Stimulated activated CD4-positive, alpha-beta T cell treated with anti-CD3 and anti-CD28 coated beads, Interleukin-15, amount 100 ng/mL, for 24 hours (primary cell): ENCODE measurements at places on chromosomes 4 and X.

- DNase-seq, result no peak
Observed at GRCh38 chr4:153792618-153793247, 3.9 kb upstream of the SFRP2 start.

GRCh38 chr4:44354172-44354571, 94.4 kb downstream of the KCTD8 start:
- no peak for DNase-seq

DNA sequence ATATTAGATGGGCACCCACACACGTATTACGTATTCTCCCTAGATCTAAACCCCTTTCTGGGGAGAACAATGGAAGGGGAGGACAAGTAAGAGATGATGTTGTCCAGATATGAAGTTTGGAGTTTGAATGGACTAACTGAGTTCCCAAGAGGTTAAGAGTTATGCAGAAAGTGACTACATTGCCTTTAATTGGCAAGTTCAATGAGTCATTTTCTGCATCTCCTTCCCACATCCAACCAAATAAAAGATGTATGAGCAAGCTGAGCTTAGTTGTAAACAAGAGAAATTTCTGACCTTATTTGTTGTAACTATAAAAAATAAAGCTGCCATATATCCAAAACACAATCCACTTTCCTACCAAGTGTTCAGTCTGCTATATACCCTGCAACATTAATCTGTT, 50.5 kb downstream of the TIGD2 start:
- no peak for DNase-seq

- DNase-seq, result no peak
Observed at GRCh38 chr4:160364217-160364616, 1261.3 kb downstream of the RAPGEF2 start.

DNA sequence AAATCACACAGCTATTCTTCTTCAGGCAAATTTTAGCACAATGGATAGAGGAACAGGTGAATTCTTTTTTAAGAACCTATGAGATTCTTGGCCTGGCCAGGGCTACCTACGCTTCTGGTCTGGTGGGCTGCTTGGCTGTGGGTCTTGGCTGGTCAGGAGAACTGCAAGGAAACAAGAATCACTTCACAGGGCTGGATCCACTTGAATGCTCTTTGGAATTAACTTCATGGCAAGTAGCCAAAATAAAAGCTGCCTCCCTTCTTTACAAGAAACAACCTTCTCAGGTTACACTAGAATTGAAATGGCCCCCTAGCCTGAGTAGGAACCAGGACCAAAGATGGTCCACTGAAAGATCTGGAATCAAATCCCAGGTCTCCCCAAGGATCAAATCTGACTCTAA, 519.1 kb downstream of the IQCM start:
- DNase-seq, result no peak

DNA sequence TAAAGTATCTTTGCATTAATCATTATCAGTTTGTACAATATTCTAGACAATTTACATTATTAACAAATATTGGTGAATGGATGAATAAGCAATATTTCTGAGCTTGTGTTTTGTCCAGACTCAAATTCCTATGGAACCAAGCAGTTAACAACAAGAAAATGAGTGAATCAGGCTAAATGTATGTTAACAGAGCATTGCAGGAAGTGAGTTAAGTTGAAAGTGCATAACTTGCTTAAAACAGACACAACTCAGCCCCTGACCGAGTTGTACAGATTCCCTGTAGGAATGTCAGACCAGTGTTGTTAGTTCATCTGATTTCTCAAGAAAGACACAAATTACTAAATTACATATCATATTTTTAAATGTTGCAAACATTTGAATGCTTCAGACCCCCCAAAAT, 23.7 kb upstream of the CSN1S1 start:
- DNase-seq, result no peak

GRCh38 chrX:136827026-136827425, 46.3 kb upstream of the ARHGEF6 start:
- no peak for DNase-seq

- DNase-seq, result peak; percentile 63
Observed at GRCh38 chr4:26873391-26874026, 12.9 kb downstream of the STIM2 start.

GRCh38 chrX:47169273-47169672, 24.3 kb downstream of the RBM10 start:
- DNase-seq, result no peak

DNA sequence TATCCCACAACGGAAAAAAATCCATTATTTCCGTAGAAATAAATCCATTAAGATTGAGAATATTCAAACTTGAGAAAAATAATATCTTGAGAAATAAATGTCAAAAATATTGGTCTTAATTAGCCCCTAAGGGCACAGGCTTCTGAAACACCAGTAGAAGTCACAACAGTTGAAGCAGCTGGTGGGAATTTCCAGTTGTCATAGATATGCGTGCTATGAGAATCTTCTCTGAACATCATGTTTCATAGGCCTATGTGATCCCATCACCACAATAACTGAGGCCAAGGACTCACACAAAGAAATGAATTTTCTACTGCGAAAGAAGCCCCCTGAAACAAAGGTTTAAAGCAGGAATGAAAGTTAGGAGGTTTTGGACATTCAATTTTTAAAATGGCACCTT, 292.0 kb downstream of the DTHD1 start:
- DNase-seq, result no peak

DNA sequence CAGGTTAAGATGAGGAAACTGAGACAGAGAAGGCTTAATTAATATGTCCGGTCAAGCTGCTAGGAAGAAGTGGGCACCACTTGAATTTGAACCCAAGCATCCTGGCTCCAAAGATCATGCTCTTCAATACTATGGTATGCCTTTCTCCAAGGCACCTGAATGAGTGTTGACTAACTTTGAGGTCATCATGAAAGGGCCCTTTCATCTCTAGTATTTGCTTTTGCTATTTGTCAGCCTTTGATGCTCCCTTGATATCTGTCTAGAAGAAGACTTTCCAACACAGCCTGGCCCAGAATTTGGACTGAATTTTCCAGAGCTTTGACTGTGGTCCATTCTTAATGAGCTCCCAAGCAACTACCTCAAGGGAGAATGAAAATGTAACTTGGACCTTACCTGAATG, 179.1 kb upstream of the DKK2 start:
- DNase-seq, result no peak

DNA sequence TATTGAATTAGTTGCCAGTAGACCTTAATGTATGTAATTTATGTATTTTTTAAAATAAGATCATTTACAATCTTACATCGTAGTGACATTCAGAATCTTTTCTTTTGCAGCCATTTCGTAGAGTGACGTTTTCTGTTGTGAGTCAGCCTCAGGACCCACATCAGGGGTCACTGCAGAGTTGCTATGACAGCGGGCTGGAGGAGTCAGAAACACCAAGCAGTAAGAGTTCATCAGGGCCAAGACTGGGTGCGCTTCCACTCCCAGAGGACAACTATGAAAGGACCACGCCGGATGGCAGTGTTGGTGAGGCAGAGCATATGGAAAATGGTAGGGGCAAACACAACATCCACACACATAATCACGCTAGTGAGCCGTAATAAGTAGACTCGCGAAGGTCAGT, 199.9 kb downstream of the PCDH7 start:
- no peak for DNase-seq

GRCh38 chr4:86218746-86219473, 140.9 kb downstream of the MAPK10 start:
- DNase-seq, result no peak

GRCh38 chr4:72568959-72569718, at the start of gene ADAMTS3:
ADAMTS3 (minus strand) TSS chr4:72569221; CDS start chr4:72568762, 459 bp downstream.
- peak; percentile 26 for DNase-seq

DNA sequence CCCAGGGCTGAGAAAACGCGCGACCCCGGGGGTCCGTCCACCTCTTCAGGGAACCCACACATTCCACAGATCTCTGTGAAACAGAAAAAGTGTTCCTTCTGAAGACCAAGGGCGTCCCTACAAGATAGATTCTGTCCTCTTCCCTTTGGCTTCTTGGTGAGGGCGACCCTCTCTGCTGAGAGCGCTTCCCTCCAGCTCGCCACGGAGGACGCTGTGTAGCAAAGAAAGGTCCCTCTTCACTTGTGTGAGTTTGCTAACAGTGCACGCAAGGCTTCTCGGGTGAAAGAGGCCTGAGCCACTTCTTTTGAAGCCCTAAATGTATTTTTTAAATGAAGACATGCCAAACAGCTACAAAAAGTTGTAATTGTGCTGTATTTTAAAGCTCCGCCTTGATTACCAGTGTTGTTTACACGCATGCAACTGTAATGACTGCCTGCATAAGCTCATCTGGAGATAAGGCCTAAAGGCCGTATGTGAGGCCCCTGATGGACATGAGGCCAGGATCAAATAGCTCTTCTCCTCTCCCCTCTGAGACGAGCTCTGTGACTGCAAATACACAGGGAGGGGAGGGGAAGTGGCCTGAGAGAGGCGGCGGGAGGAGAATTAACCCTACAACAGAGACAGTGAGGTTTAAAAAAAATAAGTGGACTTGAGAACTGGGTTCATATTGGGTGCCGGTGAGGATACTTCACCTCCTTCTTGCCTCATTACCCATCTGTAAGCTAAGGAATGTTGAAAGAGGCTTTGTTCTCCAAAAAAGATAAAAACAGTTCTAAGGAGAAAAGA, 95.5 kb downstream of the SOWAHB start:
- DNase-seq, result no peak

GRCh38 chr4:2850966-2851798, 7.5 kb downstream of the ADD1 start:
- DNase-seq, result no peak

- no peak for DNase-seq
Observed at GRCh38 chr4:40719008-40719623, 30.6 kb upstream of the NSUN7 start.

DNA sequence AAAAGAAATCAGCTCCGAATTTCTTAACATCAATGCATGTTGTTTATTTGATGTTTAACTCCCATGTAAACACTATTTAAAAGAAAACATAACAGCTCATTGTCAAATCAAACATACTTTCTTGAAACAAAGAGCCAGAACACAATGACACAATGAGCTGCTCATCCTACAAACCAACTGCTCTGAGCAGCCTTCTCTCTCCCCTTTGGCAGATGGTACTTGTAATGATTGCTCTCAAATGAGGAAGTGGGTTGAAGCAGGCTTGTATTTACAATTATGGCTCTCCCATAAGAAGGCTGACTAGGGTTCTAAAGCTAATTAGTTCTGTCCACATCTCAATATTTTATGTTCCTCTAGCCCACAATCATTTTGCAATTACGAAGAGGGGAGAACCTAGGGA, 637.8 kb upstream of the ADGRL3 start:
- DNase-seq, result no peak

GRCh38 chr4:40562208-40562607, 67.5 kb downstream of the RBM47 start:
- DNase-seq, result no peak

DNA sequence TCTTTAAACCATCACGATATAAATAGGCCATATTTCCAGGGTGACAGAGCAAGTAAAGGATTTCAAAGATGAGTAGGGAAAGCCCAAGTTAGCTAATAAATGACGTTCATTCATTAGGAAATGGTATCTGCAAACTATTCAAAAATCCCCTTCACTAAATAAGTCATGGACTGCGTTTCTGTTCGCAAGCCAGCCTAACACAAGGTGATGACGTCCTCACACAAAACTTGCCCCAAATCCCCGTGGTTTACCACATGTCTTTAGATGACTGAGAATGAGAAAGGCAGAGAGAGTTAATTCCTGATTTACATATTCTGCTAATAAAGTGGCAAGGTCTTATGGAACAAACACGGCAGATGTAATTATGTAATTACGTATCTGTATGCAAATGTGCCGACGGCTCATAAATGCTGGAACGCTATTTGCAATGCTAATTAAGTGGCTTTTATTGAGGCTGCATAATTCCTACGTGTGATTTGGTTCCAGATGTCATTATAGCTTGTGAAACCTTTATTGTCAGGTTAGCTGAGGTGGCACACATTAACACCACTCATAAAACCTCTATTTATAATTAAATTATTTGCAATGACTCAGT, 437.7 kb upstream of the FRG1 start:
- no peak for DNase-seq

DNA sequence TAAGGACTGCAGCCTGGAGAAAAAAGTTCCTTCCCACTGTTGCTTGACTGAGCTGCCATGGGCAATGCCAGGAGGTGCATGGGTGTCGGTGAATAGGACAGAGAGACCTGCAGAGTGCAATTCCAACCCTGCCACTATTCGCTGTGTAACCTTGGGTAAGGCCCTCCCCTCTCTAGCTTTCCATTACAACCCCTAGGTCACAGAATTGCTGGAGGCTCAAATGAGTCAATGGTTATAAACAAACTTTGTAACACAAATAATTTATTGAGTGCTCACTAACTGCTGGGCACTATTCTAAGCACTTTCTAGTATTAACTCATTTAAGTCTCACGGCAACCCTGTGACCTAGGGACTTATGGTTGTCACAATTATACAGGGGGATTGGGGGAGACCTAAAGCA, 37.8 kb downstream of the PJA1 start:
- DNase-seq, result no peak

GRCh38 chrX:150602743-150603142, 34.3 kb downstream of the MTM1 start:
- no peak for DNase-seq

GRCh38 chrX:150767045-150767395, 73.8 kb downstream of the MTMR1 start:
- DNase-seq, result no peak

- no peak for DNase-seq
Observed at GRCh38 chrX:74421740-74422352, 553 bp downstream of the SLC16A2 start.

GRCh38 chr4:184384056-184384809, 90.1 kb downstream of the IRF2 start:
- peak; percentile 12 for DNase-seq

GRCh38 chr4:26171941-26172340, 148.9 kb upstream of the RBPJ start:
- no peak for DNase-seq

DNA sequence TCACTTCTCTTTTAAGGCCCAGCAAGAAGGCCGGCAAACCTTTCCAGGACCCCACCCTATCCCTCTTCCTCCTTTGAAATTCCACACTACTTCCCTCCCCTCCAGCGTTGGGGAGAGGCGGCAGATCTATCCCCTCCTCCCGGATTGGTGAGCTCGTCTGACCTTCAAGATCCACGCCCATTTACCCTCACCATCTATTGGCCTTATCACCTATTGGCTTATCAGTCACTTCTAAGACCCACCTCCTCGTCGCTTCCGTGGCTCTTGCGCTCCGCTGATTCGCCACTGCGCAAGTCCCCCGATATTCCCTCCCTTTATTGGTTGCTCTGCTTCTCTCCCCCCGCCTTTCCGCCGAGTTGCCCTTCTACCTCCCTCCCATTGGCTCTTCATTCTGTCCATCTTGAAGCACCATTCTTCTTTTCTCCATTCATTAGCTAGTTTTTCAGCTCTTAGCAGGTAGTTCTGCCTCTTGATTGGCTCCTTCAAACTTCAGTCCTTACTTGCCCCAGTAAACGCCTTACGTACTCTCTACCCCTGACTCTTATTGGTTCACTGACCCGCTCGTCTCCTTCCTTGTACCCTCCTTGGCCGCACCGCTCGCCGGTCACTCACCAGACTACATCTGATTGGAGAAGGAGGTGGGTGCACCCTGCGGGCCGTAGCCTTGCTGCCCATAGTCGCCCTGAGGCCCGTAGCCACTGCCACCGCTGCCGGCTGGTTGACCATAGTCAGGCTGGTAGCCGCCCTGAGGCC, 4.8 kb upstream of the PRICKLE3 start:
- DNase-seq, result peak; percentile 85

- DNase-seq, result no peak
Observed at GRCh38 chrX:3191796-3192195, 150.5 kb downstream of the ARSF start.

GRCh38 chr4:82097504-82097903, 276.3 kb downstream of the HNRNPD start:
- DNase-seq, result no peak
